ENCODE measurements at places on chromosomes 2 and 18.

DNA sequence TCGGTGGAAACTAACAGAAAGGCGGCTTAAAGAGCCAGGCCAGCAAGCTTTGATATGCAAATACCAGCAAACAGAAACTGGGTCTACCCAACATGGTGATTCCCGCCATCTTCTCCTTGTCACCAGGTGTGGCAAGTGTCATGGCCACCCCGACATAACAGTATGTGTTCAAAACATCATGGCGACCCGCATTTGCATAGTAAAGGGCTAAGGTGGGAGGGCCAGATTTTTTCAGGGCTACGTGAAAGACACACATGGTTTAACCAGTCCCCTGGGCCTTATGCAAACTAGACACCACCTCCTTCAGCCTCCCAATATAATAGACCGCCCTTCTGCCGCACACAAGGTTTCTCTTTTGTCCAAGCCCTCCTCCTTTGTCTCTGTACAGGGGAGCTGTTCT, 260.4 kb downstream of the METTL4 start:
- no peak for DNase-seq

GRCh38 chr2:78082555-78082954, 560.4 kb upstream of the LRRTM4 start:
- no peak for DNase-seq

GRCh38 chr18:65988972-65989371, 238.2 kb downstream of the CDH7 start:
- no peak for DNase-seq

DNA sequence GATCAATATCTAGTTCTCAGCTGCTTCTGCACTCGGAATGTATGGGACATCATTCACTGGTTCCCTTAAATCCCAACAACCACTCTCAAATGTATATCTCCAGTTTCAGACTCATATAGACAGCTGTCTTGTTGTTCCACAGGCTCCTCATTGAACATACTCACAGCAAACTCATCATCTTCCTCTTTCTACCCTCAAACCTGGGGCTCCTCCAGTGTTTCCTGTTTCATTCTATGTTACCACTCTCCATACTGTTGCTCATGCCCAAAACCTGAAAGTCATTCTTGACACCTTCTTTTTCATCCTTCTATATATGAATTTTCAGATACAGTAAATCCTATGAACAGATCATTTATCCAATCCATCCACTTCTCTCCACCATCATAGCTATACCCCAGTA, 18.7 kb upstream of the REL start:
- DNase-seq, result no peak

DNA sequence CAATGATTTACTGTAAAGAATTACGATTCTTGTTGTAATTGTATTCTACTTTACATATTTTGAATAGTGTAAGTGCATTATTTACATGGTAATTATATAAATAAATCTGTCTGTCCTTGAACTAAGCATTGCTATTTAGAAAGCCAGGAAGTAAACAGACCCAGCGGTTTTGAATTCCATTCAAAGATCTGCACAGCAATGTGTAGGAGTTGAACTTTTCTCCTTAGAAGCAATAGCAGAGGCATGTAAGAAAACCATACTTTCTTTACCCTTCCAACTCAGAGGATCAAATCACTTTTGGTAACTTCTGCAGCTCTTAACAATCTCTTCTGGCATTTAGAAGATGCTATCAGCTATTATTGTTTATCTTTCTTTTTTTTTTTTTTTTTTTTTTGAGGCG, 109.2 kb upstream of the VRK2 start:
- no peak for DNase-seq

DNA sequence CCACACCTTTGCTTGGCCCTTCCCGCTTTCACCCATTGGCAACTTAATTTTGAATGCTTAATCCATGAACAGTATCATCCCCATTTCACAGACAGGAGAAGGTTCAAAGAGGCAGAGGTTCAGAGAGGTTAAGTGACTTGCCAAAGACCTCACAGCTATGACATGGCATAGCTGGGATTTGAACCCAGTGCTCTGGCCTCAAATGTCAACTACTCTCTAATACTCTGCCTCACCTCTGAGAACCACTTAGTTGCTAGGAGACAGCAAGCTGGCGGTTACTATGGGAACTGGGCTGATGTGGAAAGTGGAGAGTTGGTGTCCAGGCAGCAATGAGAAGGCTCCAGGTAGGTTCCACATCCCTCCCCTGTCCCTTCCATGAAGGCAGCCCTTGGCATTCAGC, 15.8 kb upstream of the PRSS56 start:
- DNase-seq, result no peak

GRCh38 chr18:58307441-58307840, 263.4 kb downstream of the NEDD4L start:
- DNase-seq, result no peak

GRCh38 chr2:226011716-226012450, 612.4 kb downstream of the NYAP2 start:
- no peak for DNase-seq

DNA sequence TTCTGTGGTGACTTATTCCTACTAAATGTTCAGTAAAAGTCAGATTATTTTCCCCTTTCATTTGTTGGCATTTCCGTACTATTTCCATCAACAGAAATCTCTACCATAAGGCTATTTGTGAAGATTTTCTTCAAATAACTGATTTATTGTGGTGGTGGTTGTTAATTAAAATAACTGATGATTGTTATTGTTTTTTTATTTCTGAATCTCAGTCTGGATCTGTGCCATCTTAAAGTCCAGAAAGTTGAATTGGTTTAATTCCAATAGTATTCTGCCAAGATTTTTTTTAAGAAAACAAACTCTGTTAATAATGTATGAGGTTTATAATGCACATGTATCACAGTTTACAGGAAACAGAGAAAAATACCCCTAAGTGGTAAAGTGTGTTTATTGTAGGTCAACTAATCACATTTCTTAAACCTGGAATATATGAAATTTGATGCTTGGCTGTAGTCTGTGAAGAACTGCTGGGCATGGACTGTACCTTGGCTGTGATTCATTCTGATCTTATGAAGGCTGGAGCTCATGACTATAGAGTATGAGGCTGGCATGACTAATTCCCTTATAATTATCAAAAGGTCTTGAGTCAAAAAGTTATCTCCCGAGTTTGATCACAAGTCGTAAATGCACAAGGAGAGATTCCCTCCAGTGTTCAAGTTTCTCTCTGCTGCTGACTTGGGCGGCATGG, 134.2 kb upstream of the RND3 start:
- DNase-seq, result no peak

DNA sequence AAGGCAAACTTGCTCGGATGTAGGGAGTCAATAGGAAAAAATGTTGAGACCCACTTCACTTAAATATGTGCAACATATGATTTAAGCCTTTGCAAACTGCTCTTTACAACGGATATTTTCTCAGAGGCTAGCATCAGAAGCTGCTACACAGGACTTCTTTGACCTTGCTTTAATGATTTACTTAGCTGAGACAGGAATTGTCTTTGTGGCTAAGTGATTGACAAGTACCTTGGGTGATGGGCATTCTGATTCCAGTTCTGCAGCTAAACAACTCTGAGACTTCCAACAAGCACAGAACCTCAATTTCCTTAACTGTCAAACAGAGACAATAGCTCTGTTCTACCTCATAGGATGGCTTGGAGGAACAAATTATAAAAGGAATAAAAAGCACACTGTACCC, 150.2 kb downstream of the NCKAP5 start:
- no peak for DNase-seq

GRCh38 chr2:99707592-99707991, 217.8 kb upstream of the REV1 start:
- DNase-seq, result no peak

All from stimulated activated CD4-positive, alpha-beta T cell treated with anti-CD3 and anti-CD28 coated beads, Interleukin-1b, Interleukin-23, amount 100 ng/mL, for 4 hours (primary cell).